Endothelial cell (in vitro differentiated cells): ENCODE measurements at places on chromosomes 3 and 15. TPM values are rescaled to one million over a fixed set of nuclear protein-coding genes. Genes with fewer than 3 reads are reported as not detected.
A peak's percentile ranks its signal among the peaks of the same experiment; 100 is the strongest.

DNA sequence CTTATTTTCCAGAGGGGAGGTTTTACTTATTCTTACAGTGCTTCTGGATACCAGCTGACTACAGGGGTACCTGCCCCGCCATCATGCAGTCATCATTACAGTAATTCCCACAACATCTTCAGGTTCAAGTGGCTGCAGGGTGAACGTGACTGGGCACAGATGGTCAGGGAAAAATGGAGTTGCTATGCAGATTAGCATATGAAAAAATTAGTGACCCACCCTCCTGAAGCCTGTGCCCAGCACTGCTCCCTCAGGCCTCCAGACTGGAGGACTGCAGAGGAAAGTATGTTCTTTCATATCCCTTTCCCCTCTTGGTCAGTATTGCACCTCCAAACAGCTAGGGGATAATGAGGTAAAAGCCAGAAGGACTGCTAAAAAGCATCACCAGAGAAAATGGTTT lies 937.9 kb downstream of the TUSC7 start:
- DNase-seq = no peak

DNA sequence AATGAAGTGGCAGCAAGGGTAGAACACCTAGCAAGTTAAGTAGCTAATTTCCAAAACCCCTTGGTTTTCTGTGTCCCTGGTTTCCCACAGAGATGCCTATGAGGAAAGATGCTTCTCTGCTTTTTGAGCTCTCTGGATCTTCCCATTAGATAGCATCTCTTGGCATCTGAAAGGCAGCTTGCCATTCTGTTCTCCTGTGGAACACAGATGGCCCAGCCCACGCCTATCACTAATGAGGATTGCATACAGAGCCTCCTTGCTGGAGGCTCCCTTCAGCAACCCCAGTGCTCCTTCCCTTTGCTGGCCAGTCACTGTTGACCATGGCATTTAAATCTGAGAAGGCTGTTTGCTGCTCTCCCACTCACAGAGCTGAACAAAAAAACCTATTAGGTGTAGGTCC lies 34.4 kb upstream of the ETV5 start:
- no peak for DNase-seq

Gene FSIP1
- 0.41 TPM for total RNA-seq

DNA sequence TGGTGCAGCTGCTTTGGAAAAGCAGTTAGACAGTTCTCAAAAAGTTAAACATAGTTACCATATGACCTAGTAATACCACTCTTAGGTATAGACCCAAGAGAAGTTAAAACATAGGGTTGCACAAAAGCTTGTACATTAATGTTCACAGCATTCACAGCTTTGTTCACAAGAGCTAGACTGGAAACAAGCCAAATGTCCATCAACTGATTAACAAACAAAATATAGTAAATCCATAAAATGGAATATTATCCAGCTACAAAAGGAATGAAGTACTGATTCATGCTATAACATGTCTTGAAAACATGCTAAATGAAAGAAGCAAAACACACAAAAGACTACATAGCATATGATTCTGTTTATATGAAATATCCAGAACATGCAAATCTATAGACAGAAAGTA lies 2.8 kb upstream of the COPG1 start:
- DNase-seq = no peak

Gene GPR156
- 0.21 TPM for total RNA-seq

DNA sequence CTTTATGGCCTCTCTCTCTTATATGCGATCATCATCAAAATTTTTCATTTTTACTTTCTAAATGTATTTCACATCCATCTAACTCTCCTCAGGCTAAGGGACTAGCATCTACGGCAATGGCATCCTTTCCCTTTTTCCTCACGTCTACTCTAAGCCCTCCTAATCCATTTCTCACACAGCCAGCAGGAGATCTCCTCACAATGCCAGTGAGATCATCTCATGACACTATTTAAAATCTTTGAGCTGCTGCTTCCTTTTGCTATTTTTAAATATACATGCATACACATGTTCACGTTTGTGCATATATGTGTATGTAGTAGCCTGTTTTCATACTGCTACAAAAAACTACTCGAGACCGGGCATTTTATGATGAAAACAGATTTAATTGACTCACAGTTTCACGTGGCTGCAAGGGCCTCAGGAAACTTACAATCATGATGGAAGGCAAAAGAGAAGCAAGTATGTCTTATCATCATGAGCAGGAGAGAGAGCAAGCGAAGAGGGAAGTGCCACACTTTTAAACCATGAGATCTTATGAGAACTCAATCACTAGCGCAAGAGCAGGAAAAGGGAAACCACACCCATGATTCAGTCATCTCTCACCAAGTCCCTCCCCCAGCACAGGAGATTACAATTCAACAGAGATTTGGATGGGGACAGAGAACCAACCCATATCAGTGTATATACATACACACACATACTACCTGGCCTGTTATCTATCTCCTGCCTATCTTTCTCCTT lies 599.2 kb upstream of the ROBO1 start:
- no peak for DNase-seq

- no peak for DNase-seq
Observed at GRCh38 chr15:43219929-43220928, 589 bp downstream of the EPB42 start.

Gene SLC2A2
- not detected for total RNA-seq

GRCh38 chr3:157542711-157543500 lies 39.7 kb upstream of the VEPH1 start:
- DNase-seq = peak; percentile 38

DNA sequence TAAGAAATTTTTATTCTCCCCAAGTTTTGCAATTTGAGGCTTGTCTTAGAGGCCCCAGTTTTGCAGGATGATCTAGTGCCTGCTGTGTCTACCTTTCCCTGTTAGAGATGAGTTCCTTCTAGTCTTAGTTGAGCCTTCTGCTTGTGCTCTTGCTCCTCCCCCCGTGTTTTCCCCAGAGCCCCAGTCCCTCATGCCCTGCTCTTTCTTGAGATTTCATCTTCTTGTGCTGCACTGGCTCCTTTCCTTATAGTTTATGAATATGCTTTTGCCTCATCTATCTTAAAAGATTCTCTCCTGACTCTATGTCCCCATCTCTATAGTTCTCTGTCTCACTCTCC lies 4.7 kb downstream of the GAP43 start:
- DNase-seq = no peak

- DNase-seq = peak; percentile 52
Observed at GRCh38 chr3:148309390-148310035, 388.2 kb upstream of the AGTR1 start.

DNA sequence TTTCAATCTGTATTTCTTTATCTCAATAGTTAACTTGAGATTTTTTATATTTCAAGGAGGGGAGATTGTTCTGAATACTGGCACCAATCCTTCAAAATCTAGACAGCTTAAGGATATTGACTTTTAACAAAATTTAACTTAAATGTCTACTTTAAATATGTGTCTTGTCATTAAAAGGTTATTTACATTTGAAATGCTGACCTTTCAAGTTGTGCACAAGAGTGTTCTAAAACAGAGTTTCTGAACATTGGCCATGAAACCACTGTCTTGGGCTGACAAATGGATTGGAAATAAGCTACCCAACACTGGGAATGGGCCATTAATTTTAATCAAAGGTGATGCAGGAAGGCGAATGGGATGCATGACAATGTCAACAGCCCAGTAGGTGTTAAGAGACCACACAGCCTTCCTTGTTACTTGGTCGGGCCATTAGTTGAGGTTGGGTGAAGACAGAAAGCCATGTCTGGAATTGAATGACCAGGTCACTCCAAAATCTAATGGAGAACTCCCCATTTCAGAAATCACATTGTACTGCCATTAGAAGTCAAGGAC lies 128.5 kb downstream of the CDIN1 start:
- DNase-seq = no peak

GRCh38 chr15:68815598-68815997 lies 5.1 kb downstream of the ANP32A start:
- no peak for DNase-seq

DNA sequence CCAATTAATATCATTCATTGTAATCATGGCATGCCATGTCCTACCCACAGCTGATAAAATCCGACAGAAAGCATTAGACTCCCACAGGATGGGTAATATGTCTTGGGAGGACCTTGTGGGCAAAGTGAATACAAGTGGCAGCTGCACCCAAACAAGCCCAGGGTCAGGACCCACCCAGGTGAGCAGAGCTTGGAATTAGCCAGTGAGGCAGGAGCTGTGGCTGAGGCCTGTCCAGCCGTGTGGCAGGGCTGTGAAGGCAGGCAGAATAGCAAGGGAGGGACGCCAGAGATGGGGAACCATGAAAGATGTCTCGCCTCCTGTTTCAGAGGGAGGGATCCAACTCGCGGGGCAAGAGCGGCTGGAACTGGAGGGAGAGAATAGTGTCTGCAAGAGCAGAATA lies 74.5 kb downstream of the PPCDC start:
- DNase-seq = no peak

GRCh38 chr3:55482496-55483195 lies 4.5 kb downstream of the WNT5A start:
- peak; percentile 13 for DNase-seq

DNA sequence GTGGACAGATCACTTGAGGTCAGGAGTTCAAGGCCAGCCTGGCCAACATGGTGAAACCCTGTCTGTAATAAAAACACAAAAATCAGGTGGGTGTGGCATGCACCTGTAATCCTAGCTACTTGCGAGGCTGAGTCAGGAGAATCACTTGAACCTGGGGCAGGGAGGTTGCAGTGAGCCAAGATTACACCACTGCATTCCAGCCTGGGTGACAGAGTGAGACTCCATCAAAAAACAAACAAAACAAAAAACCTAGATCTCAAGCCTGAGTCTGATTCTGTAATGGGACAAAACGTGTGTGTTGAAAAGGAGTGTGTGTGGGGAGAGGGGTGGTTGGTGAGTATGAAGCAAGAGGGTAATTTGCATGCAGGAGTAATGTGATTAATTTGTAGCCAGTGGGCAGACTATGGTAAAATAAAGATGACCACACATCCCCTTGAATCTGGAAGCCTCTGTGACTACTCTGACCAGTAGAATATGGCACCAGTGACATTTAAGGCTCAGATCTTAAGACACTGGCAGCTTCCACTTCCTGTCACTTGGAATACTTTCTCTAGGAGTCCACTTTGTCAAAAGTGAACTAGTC lies 18.4 kb upstream of the OPA1 start:
- DNase-seq = no peak

- no peak for DNase-seq
Observed at GRCh38 chr3:56822501-56822900, 20.8 kb upstream of the ARHGEF3 start.

Gene C2CD4B
- 19.1 TPM for total RNA-seq

DNA sequence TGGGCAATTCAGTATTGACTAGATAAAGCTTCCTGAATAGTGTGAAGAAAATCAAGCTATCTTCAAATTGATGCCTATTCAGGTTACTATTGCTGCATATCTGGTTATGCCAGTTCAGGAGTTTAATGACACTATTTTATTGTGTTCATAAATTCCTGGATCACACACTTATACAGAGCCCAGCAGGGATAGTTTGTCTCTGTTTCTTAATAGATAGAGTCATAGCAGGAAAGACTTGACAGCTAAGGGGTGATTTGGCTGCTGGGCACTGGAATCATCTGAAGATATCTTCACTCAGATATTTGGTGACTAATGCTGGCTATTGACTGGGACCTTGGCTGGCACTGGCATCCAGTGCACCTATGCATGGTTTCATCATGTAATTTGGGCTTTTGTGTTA lies 187.8 kb downstream of the PYDC2 start:
- DNase-seq = no peak

- DNase-seq = no peak
Observed at GRCh38 chr15:81911022-81911971, 134.5 kb downstream of the MEX3B start.

DNA sequence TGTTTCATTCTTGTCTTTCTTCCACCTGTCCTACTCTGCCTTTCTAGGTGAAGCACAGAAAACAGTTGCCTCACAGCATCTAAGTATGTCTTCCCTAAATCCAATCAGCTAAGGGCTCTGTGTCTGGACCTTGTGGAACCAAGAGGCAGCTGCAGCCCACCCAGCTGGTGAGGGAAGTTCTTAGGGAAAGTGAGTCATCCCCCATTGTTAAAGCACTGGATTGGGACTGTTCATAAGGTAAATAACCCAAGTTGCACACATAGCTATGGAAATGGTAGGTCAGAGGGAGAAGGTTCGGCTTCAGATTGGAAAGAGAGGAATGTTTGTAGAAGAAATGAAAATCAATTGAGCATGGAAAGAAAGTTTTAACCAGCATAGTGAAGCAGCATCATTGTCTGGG lies 18.0 kb upstream of the ARNT2 start:
- no peak for DNase-seq

DNA sequence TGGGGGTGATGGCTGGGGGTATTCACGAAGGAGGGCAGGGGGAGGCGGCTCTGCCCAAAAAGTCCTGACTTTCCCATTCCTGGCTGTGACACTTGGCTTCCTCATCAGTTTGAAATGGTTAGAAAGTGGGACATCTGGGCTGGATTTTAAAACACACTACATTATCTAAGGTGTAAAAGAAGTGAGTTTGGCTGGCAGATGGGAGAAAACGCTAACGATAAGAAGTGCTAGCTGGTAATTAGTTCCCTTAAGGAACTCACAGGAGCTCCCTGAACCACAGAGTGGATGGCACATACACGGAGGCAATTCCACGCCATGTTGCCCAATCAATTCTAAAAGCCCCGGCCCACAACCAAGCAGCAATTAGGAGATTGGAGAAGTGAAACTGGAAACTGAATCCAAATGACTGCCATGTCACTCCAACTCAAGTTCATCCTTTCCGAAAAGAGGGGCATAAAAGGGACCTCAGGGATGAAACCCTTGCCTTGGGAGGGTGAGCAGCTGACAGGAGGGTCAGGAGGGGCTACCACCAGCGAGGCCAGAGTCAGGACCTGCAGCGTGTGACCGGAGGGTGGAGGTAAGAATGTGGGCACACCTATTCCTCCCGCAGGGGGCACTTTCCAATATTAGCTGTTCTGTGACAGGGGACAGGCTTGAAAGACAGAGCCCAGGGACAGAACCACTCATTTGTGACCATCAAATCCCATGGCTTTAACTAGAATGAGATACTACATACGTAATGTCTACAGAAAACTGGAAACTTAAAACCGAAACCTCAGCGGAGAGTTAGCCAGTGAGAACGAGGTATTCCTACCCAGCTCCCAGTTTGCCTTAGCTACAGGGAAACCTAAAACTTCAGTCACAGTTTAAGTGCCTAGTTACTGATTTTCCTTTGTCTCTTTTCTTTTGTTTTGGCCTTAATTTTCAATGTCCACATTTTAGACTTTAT lies 95.3 kb upstream of the OXTR start:
- no peak for DNase-seq

DNA sequence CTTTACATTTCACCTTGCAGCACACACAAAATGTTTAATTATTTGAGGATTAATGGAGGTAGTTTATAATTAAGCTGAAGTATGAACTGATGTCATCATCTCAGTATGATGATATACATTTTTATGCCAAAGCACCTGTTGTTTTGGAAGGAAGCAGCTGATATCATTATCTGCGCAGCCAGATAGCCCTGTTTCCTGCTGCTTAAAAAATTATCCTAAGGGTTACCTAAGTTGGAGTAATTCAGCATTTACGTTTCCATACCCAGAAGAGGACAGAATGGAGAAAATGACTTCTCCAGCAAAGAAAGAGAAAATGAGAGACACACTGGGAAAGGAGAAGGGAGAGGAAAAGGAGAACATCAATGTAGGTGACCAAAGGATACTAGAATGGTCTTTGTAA lies 370.3 kb upstream of the PLSCR5 start:
- no peak for DNase-seq
